ENCODE measurements at places on chromosomes 5 and 9.
A peak's percentile ranks its signal among the peaks of the same experiment; 100 is the strongest.

GRCh38 chr9:100595391-100596199 lies 17.7 kb downstream of the CAVIN4 start:
- DNase-seq = no peak

- DNase-seq = no peak
Observed at GRCh38 chr9:70054521-70054920, 10.9 kb downstream of the MAMDC2 start.

DNA sequence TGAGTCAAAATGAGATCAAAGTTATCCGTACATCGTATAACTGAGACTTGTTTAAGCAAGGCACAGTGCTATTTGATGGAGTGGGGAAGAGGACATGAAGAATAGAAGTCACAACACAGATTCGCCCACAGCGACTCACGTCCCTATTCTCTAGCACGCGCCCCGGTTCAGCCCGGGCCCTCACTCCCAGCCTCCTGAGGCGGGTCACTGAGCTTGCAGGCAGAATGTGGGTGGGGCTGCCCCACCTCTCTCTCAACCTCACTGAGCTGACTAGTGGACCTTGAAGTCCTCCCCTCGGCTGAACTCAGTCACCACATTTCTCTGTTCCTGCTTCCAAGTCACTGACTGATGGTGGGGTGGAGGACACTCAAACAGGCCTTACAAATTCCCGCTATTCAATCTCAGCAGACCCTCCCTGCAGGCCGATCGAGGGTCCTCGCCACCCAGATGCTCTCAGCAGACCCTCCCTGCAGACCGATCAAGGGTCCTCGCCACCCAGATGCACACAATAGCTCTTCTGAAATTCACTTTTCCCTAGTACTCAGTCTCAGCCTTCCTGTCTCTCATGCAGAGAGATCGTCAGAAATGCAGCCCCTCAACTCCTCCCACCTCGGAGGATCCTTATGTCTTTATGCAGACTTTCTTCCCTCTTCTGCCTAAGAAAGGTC lies 12.9 kb downstream of the GLDC start:
- no peak for DNase-seq

DNA sequence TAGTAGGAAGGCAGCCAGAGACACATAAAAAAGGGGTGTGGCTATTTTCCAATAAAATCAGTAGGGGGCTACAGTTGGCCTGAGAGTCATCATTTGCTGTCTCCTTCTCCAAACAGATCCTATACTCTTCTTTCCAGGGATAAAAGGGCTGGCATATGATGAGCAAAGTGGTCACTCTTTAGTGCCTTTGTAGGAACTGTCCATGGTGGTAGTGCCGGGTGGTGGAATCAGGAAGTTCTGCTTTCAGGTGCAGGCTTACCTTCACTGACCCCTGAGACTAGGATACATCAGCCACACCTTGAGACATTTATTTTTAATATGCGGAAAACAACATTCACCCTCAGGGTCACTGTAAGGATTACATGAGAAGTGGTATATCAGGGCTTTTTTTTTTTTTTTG lies 80.8 kb downstream of the ASTN2 start:
- DNase-seq = no peak

DNA sequence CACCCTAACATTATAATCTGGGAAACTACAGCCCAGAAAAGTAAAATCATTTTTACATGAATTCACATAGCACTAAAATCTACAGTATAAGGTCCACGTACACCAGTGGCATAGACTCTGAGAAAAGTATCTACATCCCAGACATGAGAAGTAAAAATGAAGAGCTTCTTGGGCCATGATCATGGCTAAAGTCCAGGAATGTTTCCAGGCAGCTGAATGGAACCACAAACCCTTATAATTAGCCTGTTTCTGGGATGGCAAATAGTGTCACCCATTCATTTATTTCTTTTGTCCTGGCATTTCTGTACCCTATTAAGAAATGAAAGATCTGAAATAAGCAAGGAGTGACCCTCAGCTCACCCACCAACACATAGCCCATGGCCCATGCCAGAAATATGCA lies 217.9 kb downstream of the SPOCK1 start:
- DNase-seq = no peak

GRCh38 chr5:144206141-144206540 lies 35.5 kb downstream of the KCTD16 start:
- no peak for DNase-seq

GRCh38 chr9:13278023-13278367 lies 1.5 kb downstream of the MPDZ start:
- no peak for DNase-seq

DNA sequence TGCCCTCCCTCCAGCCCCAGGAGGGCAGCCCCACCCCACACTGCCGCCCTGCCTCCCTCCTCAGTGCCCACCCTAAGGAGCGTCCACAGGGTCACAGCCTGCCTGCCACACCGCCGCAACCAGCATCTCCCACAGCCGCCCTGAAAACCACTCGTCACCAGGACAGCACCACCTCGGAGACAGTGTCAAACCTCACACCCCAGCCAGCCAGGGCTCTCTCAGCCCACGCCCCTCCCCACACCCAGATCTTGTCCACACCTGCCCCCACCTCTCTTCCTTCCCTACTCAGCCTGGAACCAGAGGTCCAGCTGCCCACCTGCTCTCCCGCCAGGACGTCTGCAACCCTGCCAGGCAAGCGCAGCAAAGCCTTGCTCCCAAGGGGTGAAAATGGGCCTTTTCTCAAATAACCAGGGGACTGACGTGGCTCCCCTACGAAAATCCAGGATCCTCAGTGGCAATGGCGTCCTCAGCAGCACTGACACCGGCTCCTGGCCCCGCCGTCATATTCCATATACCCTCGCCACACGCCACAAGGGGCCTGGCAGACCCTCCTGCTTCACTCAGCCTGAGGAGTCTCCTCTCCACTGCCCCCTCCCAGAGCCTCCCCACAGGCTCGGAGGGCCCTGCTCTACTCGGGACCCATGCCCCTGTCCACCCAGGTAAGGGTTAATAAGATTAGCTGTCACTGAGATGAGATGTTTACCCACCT lies 71.0 kb upstream of the ADAMTS2 start:
- no peak for DNase-seq

DNA sequence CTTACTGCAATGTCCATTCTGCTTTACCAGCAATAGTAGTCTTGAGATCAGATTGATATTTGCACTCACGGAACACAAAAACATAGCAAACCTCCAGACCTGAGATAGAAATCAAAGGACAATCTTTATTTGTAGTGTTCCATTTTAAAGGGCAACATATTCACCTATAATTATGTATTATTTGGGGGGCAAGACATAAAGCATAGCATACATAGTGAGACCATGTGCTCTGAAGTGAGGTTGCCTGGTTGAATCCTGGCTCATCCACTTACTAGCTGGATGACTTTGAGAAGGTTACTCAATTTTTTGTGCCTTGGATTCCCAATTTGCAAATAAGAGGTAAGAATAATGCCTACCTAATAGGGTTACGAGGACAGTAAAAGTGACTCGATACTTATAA lies at the start of gene OR1B1:
OR1B1 (minus strand) TSS at position 101 of the 400 bp plus-strand sequence.
- DNase-seq = no peak

GRCh38 chr5:148569948-148570347 lies 84.4 kb downstream of the HTR4 start:
- no peak for DNase-seq

- DNase-seq = peak; percentile 53
Observed at GRCh38 chr9:136538599-136539426, 7.0 kb downstream of the NOTCH1 start.

GRCh38 chr5:88144219-88145001 lies 124.2 kb downstream of the TMEM161B start:
- no peak for DNase-seq

DNA sequence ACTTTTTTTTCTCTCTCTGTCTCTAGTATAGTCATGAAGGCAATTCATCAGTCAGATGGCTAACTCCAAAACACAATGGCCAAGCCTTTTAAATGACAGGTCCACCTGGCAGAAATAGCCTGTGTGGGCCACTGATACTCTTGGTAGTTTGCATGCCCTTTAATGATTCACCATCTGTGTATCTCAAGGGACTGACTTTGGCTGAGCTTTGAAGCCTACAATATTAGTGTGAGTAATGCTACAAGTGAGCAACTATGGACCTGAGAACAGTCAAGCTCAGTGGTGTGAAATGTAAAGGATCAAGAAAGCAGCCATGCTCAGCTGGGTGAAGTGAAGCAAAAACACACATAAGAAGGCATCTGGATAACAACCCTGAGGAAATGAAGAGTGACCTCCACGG lies 506.9 kb downstream of the TLE1 start:
- DNase-seq = no peak

DNA sequence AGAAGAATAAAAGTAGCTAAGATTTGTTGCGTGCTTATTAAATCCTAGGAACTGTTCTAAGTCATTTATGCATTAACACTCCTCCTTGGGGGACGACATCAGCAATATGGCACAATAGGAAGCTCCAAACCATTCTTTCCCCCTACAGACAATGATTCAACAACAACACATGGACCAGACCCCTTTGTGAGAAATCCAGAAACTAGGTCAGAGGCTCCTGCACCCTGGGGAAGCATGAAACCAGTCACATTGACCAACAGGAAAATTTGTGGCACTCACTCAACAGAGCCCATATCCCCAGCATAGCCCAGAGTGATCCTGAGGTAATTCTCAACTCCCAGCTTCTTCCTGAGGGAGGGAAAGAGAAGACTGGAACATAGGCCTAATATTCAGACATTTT lies 294.4 kb downstream of the HINT1 start:
- no peak for DNase-seq

- DNase-seq = no peak
Observed at GRCh38 chr9:83362341-83362995, 175.7 kb downstream of the FRMD3 start.

DNA sequence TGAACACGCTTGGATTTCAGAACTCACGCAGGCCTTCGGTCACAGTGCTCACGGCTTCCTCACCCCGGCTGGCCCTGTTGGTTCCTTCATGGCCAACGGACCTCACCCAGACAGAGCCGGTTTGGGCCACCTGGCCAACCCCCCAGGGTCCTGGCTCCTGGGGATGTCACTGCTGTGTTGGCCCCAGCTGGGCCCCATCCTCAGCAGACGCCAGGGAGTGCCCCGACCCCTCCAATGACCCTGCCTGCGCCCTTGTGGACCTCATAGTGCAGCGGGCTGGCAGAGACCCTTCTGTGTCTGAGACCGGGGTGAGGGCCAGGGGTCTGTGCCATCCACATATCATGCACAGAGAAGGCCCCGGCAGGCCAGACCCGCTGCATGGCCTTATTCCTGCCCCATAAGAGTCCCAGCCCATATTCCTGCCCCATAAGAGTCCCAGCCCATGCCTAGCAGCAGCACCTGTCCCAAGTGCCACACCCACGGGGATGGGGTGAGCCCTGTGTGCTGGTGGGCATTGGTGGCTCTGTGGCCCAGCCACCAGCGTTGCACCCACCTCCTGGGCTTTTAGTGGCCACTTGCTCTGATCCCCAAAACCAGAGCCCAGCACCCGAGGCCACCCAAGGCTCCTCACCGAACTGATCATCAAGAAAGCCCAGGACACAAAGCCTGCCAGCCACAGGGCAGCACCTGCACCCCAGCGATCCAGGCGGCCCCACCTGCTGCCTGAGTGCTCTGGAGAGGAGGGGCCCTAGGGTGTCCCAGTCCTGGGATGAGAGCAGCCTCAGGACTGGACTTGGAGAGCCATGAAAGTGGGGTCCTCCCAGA lies 1.3 kb upstream of the LPCAT1 start:
- no peak for DNase-seq

GRCh38 chr9:120783602-120784047 lies 9.6 kb downstream of the FBXW2 start:
- no peak for DNase-seq

DNA sequence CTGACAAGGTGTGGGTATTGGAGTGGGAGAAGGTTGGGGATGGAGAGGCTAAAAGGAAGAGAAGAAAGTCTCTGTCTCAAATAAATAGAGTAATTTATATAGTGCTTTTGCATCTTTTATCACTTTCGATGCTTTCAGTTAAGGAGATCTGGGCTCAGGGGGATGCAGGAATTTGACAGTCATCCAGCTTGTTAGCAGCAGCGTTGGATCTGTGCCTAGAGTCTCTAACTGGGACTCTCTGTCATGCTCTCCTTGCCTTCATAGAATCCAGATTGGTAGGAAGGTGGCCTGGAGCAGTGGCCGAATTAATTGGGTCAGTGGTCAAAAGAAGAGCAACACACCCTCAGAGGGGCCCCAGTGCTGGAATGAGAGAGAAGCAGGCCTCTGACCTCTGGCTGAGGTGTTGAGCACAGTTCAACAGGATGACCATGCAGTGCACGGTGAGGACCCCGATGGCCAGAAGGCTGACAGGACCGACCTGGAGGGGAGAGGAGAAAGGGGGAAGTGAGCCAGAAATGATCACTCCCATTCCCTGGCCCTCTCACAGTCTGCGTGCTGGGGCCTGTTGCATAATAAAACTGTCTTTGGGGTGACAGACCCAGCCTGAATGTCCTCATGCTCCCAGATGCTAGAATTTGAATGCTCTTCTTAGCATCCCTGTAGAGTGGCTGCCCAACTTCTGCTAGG lies 7.6 kb downstream of the SLC36A3 start:
- DNase-seq = no peak

- DNase-seq = peak; percentile 86
Observed at GRCh38 chr5:177455036-177455660, 8.5 kb downstream of the PRR7 start.

DNA sequence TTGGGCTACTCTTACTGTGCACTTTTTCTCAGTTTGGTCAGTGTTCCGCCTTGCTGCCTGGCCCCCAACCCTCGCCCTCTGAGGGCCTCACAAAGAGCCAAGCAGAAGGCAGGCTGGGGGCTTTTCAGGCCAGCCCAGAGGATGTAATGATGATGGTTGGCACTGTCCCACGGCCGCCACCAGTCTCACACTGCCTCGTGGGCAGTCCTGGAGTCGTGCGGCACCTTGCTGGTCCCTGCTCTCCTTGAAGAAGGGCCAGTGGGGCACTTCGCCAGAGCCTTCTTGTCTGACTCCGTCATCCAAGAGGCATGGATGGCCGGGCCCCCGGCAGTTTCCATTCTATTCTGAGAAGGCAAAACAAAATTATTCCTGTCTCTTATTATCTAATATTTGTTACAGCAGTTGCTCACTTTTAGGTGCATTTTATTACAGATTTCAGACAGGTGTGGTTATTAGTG lies 21.0 kb downstream of the TENT4A start:
- DNase-seq = no peak

DNA sequence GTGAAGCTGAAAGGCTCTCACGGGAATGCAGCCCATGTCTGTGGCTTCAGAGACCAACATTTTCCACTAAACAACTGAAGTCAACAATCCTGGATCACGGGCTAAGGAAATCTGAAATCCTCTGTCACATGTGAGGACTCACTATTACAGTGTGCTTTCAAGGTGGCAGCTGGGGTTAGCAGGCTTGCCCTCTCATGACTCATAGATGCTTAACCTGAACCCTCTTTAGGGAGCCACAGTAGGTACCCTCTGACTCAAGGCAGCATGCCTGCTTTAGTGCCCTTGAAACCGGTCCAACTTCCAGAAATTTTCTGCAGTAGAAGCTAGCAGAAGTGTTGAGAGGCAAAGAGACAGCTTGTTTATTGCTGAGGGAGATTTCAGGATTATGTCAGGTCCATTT lies 232.5 kb downstream of the GABRB2 start:
- no peak for DNase-seq

GRCh38 chr5:126808521-126808988 lies 31.6 kb downstream of the LMNB1 start:
- DNase-seq = no peak

Data from T-helper 22 cell (primary cell).